Activated CD8-positive, alpha-beta memory T cell treated with anti-CD3 and anti-CD28 coated beads for 1 hour (primary cell): ENCODE measurements at places on chromosomes 13 and 19.
A peak's percentile ranks its signal among the peaks of the same experiment; 100 is the strongest.

GRCh38 chr13:36108342-36108741 is 22.8 kb downstream of the DCLK1 start:
- DNase-seq = no peak

GRCh38 chr13:113029487-113030258 is 60.7 kb downstream of the MCF2L start:
- peak; percentile 4 for DNase-seq

DNA sequence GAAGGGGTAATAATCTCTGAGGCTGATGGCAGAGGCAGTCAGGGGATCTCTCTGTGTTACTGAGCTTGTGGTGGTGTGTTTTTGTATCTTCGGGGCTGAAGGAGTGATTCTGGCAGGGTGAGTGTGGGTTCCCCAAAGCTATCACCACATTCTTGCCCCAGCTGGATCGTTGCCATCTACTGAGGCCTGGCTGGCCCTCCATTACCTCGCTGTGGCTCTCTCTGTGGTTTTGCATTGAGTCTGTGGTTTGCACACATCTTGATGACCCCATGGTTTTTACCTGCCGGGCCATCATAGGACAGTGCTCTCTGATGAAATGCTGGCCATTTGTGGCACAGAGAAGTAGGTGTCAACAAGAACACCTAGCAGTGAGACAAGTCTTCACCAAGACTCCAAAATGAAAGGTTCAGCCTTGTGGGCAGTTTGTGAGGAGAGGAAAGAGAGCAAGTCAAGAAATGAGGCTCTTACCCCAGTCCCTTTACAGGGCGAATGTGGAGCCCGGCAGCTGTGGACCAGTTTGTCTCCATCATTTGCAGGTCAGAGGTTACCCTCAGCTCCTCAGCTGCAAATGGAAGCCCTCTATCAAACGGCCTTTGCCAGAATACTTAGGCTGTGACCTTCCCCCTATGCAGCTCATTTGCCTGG is 69.0 kb upstream of the NPAS1 start:
- no peak for DNase-seq

DNA sequence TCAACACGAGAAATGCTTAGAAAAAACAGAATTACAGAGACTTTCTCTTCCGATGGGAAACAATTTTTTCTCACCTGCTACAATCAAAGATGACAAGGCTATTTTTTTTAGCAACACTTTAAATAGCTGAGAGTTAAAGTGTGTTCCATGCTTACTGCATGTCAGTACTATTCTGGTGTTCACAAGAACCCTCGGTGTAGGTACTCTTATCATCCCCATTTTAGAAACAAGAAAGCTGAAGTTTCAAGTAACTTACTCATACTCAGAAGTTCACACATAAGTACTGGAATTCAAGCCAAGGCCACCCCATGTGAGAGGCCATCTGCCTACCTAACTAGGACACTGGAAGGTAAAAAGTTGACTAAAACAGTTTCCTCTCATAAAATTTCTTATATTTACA is 9.0 kb upstream of the TNFRSF19 start:
- DNase-seq = no peak

DNA sequence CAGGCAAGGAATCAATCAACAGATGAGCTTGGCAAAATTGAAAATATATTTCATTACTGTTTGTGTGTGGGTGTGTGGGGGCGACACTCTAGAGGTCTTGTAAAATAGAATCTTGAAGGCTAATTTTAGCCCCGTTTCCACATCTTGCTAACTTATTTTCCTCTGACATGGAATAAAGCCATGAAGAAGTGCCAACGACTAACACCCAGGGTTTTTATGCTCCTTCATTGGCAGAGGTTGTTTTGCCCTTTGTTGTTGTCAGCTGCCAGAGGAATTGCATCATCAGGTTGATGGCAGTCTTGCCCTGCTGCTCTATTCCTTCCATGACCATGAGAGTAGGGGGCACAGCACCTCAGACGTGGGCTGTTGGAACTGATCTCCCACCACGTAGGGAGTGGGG is 30.6 kb upstream of the FAM216B start:
- DNase-seq = no peak

- no peak for DNase-seq
Observed at GRCh38 chr19:50897191-50897607, 14.0 kb downstream of the KLK4 start.

GRCh38 chr13:89852570-89852969 is 1494.9 kb upstream of the MIR17HG start:
- no peak for DNase-seq

GRCh38 chr13:44212633-44213396 is 160.8 kb upstream of the SERP2 start:
- no peak for DNase-seq

DNA sequence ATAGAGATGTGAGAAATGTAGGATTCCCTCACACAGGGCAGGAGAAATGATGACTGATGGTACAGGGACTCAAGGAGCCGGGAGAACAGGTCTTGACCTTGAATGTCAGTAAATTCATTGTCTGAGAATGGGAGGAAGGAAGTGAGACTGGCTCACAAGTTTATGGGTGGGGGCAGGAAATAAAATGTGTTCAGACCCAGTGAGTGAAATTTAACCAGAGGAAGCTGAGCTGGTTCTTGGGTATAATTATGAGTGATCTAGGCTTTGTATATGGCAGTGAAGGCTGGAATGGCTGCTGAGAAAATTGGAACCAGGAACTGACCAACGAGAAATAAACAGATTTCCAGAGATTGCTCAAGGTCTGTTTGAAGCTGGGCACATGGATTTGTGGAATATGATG is 6.3 kb upstream of the IGSF23 start:
- DNase-seq = no peak

GRCh38 chr19:8608941-8609278 is 1.6 kb downstream of the ADAMTS10 start:
- no peak for DNase-seq

GRCh38 chr19:19418555-19419260 is 13.2 kb downstream of the GATAD2A start:
- DNase-seq = no peak

GRCh38 chr19:44553478-44554171 is 24.1 kb upstream of the CEACAM20 start:
- no peak for DNase-seq

DNA sequence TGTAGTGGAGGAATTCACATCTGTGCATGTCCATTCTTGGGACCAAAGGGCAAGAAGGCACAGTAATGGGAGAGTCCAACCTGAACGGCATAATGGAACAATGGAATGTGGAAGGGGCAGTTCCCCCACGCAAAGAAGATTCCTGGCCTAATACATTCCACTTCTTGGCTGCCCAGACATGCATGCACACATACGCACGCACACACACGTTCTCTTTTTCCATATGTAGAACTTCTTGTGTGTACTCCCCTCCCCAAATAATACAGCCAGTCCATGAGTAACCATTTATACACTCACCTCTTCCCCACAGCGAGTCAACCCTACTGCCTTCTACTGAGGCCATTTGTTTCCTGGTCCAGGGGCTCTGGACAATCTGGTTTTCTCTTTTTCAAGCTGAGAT is 6.0 kb upstream of the STK24 start:
- no peak for DNase-seq

DNA sequence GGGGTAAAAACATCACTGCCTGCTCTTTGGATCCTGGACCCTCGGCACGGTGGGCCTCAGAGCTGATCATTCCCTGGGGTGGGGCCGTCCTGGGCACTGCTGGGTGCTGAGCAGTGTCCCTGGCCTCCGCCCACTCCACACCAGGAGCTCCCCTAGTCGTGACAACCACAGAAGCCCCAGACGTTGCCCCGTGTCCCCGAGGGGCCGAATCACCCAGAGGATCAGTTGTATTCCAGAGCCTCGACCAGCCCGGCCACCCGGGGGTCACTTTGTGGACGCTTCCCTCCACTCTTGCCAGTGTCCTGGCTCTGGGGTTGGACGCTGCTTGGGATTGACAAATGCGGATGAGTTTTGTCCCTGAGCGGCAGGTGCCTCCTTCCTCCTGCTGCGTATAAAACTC is 10.2 kb downstream of the C2CD4C start:
- no peak for DNase-seq

GRCh38 chr19:51921949-51922348 is 5.3 kb upstream of the ZNF613 start:
- no peak for DNase-seq

GRCh38 chr19:6378486-6378885 is 2.8 kb upstream of the PSPN start:
- no peak for DNase-seq

DNA sequence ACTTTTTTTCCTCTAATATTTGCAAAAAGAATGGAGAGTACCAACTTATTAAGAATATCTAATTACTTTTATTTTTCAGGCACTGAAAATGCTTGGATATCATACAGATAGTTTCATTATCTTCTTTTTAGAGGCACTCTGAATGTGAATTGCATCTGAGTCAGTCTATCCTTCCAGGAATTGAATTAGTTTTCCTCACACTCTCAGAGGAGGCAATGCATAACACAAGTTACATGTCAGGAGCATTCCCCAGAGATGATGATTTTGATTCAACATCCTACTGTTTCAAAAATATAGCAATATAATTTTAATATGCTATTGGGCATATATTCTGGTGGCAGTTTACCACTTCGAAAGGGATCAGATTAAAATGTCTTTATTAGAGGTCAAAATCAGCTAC is 1315.4 kb downstream of the PCDH9 start:
- no peak for DNase-seq

- no peak for DNase-seq
Observed at GRCh38 chr13:44373601-44374347, at the start of gene SERP2. Gene SERP2 (plus strand): TSS chr13:44373824. CDS start chr13:44374026, 202 bp downstream.

GRCh38 chr19:48118131-48118517 is 7.5 kb upstream of the PLA2G4C start:
- no peak for DNase-seq

DNA sequence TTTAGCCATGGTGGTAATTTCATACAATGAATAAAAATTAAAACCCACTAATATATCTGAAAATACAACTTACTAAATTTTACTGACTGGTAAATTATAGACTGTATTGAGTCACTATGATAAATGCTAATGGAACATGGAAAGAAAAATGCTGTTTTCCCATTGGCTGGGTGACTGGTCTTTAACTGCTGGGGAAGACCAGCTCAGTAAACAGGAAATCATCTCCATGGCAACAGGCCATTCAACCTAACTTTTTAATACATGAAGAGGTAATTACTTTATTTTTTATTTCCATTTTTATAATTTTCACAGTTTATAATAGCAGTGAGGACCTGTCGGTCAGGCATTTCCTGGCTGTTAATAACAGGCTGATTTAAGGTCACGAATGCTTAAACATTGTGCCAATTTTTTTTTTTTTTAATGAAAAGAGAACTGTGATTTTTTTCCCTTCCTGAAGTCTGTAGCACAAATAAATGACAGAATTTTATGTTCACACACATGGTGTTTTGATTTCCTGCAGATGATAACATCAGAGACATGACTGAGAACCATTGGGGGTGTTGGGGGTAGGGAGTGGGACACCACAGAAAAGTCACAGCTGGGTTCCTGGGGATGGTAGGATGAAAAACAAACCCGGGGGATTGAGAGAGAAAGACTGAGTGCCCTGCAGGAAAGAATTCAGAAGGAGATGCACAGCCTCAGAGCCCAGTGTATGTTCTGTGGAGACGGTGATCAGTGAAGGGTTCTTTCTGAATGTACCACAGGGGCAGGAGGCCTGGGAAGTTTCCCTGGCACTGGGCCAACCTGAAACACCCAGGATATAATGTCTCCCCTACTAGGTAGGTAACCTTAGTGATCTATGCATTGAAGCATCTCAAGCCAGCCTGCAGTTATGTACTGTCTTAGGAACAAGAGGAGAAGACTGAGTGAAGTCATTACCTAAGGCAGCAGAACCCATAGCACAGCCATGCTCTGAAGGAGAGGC is 297.1 kb downstream of the COG6 start:
- no peak for DNase-seq

DNA sequence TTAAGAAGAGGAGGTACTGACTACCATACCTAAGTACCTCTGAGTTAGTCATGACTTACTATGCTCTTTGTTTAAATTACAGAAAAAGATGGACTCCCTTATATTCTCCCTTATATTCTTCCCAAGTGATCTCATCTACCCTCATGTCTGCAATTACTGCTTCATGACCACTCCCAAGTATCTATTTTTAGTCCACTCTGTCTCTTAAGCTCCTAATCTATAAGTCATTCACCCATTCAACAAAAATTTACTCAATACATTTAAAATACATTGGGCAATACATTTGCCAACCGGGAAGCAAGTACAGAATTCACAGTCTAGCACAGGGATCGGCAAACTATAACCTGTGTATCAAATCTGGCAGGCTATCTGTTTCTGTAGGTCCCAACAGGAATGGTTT is 42.6 kb downstream of the KPNA3 start:
- DNase-seq = no peak

DNA sequence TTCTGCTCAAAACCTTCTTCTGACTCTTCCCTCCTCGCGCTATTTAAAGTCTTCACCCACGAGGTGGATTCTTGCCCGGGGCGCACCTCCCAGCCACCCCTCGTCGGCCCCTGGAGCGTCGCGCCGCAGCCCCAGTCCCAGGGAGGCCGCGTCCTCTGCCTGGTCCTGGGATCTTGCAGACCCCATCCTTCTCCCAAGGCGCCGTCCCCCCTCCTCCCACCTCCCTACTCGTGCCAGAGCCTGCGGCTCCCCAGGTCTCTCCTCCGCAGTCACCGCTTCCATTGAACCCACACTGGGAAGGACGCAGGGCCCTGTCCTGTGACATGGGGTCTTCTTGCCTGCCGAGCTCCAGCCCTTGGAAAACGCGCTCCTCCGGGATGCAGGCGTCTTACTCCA is 486 bp downstream of the ZNF808 start:
- DNase-seq = no peak

GRCh38 chr13:95678967-95679366 is 2.0 kb downstream of the DNAJC3 start:
- DNase-seq = no peak

- no peak for DNase-seq
Observed at GRCh38 chr13:113654591-113655345, 3.2 kb downstream of the ATP4B start.

GRCh38 chr13:93559718-93560117 is 333.1 kb downstream of the GPC6 start:
- DNase-seq = no peak

DNA sequence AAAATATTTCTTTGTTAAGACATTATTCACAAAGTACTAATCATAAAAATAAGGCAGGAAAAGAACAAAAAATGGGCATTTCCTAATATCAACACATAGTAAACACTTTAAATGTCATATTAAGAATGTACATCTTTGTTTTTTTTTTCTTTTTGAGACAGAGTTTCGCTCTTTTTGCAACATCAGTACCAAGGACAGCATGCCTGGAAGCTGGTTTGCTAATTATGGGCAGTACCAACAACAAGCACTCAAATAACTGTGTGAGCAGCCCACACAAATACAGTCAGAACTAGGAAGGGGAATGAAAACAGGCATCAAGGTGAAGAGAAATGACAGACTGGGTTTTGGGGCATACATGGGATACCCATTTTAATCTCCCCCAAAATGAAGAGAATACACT is 788.0 kb upstream of the SLITRK1 start:
- no peak for DNase-seq

DNA sequence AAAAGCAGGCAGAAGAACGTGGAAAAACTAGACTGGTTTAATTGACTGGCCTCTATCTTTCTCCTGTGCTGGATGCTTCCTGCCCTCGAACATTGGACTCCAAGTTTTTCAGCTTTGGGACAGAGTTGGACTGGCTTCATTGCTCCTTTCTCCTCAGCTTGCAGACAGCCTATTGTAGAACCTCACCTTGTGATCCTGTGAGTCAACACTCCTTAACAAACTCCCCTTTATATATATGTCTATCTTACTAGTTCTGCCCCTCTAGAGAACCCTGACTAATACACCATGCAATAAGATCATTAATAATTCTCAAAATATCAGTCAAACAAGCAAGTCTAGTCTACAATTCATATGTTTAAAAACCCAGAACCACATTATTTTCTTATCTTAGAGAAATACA is 662.4 kb downstream of the TBC1D4 start:
- DNase-seq = no peak
